ENCODE measurements at places on chromosomes 1 and 21.
A peak's percentile ranks its signal among the peaks of the same experiment; 100 is the strongest.

- DNase-seq = no peak
These were observed 685 bp upstream of the SYT6 start for GRCh38 chr1:114154146-114154962.

GRCh38 chr1:31926853-31927660 is 11.1 kb downstream of the PTP4A2 start:
- no peak for DNase-seq

GRCh38 chr1:243731974-243732625 is 117.9 kb downstream of the AKT3 start:
- DNase-seq = no peak

DNA sequence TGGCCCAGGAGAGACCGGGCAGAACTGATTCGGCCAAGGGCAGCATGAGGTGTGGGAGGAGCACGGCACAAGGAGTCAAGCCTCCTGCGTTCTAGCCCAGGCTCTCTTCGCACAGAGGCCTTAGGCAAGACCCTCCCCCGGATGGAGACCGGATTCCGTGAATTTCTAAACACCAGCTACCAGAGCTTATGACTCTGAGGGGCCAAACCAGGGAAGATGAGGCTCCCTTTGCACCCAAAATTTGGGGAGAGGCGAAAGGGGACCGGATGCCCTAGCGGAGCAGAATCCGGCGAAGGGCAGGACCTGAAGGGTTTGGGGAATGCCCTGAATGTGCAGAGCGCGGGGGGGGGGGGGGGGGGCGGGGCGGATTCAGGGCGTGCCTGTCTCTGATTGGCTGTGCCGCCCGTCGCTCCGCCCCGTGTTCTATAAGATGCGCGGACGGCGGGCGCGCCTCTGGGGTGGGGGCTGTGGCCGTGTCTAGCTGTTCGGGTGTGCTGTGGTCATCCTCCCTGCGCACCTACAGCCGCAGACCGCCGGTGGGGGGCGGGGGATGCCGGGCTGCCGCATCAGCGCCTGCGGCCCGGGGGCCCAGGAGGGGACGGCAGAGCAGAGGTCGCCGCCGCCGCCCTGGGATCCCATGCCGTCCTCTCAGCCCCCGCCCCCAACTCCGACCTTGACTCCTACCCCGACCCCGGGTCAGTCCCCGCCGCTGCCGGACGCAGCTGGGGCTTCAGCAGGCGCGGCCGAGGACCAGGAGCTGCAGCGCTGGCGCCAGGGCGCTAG is at the start of gene TRNP1:
Gene TRNP1, plus strand, starts transcription at position 456 of the 783 bp plus-strand sequence. Its CDS starts 95 bp downstream, at position 551.
- DNase-seq = peak; percentile 79

DNA sequence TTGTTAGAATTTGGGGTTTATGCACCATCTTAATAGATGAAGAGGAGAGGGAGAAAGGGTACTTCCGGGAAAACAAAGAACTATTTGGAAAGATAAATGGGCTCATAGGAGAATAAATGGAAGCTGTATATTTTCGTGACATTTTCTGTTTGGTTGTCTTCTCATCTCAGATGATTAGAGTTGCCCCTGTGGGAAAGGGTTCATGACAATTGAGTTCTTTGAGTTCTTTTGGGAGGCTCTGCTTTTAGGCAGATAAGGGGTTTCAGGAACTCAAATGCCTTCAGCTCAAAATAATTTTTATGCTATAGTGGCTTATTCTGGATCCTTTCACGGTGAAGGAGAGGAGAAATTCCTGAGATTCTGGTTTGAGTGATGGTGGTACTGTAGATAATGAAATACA is 63.6 kb downstream of the CAMTA1 start:
- DNase-seq = no peak

GRCh38 chr1:18526436-18527275 is 45.9 kb downstream of the KLHDC7A start:
- DNase-seq = no peak

DNA sequence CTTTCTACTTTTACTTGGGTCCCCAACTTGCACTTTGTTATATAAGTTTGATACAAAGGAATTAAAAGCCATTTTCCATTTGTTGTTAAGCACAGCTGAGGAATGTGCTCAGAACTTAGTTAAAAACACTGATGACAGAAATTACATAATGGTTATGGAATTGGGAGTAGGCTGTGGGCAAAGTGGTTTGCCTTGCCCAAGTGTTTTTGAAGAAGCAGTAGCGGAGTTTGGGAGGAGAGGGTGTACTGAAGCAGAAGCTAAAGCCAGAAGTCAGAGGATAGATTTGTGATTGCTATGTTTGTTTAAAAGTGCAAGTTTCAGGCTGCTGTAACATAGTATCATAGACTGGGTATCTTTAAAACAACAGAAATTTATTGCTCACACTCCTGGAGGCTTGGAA is 391.8 kb downstream of the DUSP10 start:
- no peak for DNase-seq

DNA sequence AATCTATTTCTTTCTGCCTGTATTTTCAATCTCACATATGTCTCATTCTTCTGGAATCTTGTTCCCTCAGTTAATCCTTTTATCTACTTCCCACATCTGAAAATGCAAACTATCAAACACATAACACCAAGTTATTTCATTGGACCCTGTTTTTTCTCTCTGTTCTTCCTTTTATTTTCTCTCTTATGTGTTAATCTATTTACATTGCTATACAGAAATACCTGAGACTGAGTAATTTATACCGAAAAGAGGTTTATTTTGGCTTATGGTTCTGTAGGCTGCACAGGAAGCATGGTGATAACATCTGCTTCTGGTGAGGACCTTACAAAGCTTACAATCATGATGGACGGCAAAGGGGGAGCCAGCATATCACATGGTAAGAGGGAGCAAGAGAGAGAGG is 247.6 kb downstream of the TGFB2 start:
- DNase-seq = no peak

DNA sequence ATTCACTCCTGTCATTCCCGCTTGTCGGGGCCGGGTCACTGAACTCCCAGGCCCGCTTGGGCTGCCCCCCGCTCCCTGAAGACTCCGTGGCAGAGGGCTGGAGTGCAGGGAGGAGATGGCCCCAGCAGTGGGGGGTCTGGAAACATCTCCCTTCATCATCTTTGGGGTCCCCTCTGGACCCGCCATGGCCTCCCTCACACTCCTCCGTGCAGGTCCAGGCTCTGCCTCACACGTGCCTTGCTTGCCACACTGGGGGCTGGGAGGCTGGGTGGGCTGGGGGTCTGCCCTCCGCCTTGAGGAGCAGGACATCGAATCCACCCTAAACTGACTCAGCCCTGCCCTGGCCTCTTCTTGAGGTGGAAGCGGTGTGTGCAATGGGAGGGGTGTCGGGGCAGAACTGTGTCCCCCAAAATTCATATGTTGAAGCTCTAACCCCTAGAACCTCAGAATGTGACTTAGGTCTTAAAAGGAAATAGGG is 35.2 kb downstream of the POFUT2 start:
- no peak for DNase-seq

DNA sequence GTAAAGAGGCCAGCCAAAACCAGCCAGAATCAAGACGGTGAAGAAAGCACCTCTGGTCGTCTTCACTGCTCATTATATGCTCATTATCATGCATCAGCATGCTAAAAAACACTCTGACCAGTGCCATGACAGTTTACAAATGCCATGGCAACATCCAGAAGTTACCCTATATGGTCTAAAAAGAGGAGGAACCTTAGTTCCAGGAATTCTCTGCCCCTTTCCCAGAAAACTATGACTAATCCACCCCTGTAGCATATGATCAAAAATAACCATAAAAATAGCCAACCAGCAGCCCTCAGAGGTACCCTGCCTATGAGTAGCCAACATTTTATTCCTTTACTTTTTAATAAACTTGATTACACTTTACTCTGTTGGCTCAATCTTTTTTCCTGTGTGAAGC is 34.2 kb upstream of the PBX1 start:
- DNase-seq = no peak

- no peak for DNase-seq
These were observed 80.6 kb downstream of the ERG start for GRCh38 chr21:38417726-38418125.

GRCh38 chr21:44509539-44509938 is 30.5 kb downstream of the KRTAP10-1 start:
- DNase-seq = no peak

DNA sequence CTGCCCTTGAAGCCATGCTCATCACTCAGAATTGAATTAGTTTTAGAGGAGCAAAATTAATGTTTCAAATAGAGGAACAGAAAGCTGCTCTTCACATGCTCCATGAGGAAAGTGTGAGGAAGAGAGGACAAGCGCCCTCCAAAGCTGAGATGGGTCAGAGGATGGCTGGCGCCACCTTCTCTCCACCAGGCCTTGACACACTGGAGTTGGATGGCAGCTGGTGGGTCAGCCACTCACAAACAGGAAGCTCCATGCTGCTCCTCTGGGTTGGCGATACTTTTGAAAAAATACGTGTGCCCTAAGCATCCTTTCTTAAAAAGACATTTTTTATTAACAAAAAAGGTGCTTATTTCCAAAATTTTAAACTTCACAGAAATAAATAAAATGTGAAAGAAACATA is 3.1 kb upstream of the CD2 start:
- no peak for DNase-seq

DNA sequence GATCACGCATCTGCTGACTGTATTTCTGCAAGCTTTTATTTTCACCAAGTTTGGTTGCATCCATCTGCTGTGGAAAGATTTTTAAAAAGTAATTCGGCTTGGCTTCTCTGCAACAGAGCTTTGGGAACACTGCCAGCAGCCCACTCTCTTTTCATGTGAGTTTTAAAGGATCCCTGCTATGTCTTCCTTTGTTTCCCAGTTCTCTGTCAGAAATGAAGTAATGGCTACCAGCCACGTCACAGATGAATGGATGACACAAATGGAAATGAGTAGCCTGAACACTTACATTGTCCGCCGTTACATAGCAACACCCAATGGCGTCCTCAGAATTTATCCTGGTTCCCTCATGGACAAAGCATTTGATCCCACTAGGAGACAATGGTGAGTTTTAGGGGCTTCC is 80.6 kb upstream of the RAVER2 start:
- DNase-seq = no peak

DNA sequence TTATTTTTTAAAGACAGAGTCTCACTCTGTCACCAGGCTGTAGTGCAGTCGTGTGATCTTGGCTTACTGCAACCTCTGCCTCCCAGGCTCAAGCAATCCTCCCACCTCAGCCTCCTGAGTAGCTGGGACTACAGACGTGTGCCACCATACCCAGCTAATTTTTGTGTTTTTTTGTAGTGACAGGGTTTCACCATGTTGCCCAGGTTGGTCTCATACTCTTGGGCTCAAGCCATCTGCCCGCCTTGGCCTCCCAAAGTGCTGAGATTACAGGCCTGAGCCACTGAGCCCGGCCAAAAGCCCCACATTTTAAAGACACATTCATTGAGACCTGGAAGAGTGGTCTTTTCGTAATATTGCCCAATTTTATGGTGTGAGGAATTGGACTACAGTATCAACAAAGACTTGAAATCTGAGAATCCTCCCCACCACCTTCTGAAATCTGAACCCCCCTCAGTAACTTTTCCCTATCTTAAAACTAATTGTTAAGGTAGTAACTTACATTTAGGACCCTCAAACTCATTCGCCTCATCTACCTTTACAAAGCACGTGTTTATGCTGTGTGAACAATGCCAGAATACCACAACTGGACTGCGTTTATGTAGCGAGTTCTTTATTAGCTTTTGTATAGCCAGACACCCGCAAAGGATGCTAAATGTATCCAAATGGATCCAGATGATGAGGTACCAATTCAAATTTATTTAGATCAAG is 2.7 kb downstream of the ERRFI1 start:
- peak; percentile 56 for DNase-seq

DNA sequence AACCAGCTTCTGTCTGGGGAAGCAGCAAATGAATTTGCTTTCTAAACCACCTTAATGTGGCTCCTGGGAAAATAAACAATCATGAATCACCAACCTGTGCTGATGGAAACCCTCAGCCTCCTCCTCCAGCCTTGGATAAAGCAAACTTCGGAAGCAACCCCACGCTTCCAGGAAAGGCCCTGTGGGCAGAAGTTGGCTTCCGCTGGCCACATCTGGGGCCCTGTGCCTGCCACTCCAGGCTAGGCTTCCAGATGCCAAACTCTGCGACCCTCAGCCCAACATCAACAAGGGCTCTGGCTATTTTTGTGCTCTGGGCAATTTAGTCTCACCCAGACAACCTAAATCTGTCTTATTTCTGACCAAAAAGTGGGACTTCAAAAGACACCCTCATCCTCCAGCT is 6.2 kb upstream of the OXCT2 start:
- no peak for DNase-seq

DNA sequence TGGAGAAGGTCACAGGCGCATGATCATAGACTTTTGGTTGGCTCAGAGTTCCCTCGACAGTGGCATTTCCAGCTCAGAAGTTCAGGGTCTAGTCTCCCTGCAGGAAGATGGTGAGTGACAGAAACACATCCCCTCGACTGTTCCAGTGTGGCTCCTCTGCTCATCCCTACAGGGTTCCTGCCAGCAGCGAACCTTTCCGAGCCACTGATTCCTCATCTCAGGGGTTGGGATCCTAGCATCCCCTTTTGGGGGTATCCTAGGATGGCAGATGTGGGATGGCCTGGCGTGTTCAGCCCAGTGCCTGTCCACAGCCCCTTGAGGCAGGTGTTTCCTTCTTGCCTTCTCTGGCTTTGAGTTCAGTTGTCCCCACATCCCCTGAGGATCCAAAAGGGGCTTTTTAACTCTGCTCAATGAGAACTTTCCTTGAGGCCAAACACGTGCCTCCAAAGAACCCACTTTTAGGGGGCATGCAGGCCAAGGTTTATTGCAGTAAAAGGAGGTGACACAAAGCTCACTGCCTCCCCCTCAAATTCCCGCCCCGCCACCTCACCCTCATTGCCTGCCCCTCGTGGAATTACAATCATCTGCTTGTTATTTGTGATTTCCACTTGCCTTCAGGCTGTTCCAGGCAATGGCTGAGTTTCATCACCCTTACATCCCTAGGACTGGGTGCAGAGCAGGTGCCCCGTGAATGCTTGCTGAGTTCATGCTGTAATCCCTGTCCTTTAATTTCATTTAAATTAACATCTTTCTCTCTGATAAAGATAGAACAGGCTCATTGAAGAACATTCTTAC is 440.7 kb downstream of the CAMTA1 start:
- DNase-seq = no peak

GRCh38 chr1:39216771-39217170 is 12.3 kb downstream of the MACF1 start:
- DNase-seq = no peak

DNA sequence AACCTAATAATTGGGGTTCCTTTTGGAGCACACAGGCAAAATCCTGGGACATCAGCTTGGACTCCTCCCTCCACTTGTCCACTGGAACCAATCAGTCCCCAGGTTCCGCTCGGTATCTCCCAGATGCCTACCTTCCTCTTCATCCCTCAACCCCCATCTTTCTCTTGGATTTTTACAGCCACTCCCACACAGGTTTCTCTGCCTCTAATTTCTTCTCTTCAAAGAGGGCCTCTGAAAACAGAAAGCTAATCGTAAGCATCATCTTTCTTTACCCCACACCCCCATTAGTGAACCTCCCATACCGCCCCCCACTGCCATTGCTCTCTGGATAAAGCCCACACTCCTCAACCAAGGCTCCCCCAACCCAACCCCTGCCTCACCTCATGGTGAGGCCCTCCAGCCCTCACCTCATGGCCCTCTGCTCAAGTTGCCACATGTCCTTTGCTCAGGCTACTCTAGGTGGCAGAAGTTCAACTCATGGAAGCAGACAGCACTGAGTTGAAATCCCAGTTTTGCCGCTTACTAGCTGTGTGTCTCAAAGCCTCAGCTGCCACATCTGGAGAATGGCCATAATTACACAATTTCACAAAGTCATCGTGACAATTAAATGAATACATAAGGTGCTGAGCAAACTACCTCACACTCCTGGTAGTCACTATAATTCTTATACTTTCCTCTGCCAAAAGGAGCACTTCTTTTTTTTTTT is 18.1 kb upstream of the WASF2 start:
- no peak for DNase-seq

- DNase-seq = no peak
These were observed 104.2 kb downstream of the SPATA46 start for GRCh38 chr1:162272419-162272818.
